NCI-H2171 treated with DMSO at 0.1 percent for 48 hours (cell line): ENCODE measurements at places on chromosomes 3 and 15.

GRCh38 chr3:136196064-136196400 is at the start of gene MSL2:
Gene MSL2 (minus strand): TSS chr3:136196335. CDS start chr3:136195113, 1,222 bp downstream.
- no peak for DNase-seq

DNA sequence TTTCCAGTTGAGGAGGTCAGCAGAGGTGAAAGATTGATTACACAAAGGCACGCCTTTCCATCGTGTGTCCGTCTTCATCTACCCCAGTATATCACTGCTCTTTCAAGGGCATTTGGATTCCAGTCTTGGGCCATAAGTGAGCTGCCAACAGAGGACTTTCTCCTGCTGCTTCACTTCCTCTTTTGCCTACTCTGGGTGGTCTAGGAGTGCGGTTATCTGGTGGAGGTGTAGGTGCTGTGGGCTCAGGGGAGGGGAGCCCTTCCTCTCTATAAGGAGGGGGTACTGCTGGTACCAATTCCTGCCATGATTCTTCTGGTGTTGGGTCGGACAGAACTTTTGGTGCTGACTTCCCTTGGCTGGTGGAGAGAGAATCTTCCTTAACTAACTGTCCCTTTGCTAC is 83.1 kb upstream of the VEPH1 start:
- DNase-seq, result no peak

DNA sequence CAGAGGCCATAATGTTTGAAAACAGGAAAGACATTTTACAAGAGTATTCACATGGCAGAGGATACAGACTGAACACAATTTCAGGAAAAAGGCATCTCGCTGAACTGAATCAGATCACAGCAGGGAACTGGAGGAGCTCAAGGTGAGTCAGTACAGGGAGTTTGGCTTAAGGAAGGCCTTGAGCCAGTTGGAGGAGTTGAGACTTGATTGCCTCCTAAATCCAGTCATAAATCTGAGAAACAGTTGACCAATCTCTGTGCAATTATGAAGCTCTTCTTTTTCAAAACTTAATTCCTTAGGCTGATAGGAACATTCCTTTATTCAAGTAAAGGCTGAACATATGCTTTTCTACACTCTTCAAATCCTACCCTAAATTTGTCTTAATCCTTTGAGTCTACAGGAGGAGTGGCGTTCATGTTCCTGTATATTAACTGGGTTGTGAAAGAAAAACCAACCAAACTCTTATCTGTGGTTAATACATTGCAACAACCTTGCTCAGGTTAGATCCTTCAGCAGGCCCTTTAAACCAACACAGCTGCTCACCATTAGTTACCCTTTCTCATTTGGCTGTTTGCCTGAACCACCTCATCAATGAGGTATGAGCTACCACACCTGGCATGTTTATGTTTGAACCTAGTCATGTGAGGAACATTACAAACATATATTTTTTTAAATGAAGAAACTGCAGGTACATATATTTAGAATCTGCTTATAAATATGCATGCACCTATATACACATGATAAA is 404.1 kb upstream of the ATP11B start:
- peak; percentile 88 for DNase-seq

GRCh38 chr3:119639494-119640350 is 20.7 kb downstream of the POPDC2 start:
- no peak for DNase-seq

DNA sequence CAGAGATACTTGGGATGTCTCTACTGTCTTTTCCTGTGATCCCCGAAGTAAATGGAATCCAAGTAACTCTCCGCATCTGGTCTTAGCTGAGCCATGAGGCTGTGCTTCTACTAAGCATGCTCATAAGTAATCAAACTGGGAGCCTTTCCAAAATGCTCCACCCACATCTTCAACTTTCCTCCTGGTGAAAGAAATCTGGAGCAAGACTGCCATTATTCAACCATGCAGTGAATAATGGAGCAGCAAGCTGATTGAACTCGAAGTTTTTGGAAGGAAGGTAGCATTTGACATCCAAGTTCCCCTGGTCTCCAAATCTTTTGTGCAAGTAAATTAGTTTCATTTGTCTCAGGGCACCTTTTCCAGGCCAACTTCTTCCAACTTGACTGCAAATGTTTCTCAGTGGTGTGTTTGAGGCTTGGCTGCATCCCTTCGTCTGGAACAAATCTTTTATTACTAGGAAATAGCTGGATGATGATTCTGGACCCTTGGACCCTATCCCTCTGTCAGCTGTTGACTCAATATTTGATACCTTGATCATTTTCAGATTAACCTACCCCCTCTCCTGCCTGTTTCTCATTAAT is 19.4 kb downstream of the GXYLT2 start:
- no peak for DNase-seq

- DNase-seq, result no peak
These were observed 7.9 kb downstream of the TNIK start for GRCh38 chr3:171452328-171452727.

DNA sequence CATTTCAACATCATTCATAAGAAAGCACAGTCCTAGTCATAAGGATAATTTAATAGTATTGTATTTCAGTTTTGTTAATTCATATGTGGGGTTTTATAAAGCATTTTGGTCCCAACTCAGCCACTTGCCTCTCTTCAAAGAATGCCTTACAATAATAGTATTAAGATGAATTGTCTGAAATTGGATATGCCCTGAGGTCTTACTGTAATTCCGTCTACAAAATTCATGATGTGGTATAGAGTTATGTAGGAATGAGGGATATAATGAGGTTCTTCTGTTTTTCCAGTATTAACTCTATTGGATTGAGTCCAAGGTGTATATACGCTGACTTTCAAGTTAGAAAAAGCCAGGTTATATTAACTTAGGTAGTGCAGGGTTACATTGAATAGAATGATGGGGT is 177.0 kb downstream of the GOLIM4 start:
- no peak for DNase-seq

DNA sequence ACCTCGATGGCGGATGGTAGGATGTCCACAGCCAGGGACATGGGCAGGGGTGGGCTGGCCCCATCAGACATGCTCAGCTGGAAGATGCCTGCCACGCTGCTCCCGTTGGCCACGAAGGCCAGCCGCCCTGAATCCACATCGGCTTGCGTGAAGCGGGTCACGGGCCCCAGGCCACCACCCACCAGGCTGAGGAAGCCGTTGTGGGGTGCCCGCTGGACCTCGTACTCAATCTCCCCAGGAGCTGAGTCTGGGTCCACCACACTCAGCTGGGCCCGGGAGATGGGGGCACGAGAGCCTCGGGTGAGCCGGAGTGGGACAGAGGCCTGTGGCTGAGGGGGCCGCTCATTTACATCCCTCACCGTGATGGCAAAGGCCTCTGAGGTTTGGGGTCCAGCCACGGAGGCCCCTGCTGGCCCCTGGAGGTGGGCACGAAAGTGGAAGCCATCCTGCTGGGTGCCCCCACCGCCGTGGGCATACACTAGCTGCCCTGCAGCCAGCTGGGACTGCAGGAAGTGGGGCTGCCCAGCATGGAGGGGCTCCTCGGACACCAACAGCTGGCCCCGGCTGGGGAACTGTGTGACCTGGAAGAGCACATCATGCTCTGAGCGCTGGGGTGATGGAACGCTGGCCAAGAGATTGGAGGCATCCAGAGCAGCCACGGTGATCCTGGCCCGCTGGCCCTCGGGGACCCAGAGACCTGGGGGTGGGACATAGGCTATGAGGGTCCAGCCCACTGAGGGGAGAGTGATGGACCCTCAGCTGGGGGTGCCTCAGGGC is 29.2 kb downstream of the SNX33 start:
- DNase-seq, result no peak

DNA sequence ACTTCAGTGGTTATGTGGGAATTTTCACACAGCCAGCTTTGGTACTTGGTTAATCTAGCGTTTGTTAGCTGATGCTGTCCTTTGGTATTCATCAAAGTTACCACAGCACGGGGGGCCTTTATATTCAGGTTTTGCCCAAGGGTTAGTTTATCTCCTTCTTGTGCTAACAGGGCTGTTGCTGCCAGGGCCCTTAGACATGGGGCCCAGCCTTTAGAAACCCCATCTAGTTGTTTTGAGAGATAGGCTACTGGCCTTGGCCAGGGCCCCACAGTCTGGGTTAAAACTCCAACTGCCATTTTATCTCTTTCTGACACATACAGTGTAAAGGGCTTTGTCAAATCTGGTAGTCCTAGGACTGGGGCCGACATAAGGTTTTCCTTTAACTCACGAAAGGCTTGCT is 7.5 kb upstream of the DNAAF4 start:
- no peak for DNase-seq

GRCh38 chr3:69500604-69501003 is 114.7 kb upstream of the FRMD4B start:
- no peak for DNase-seq

- DNase-seq, result no peak
These were observed 93.0 kb downstream of the NFKBIZ start for GRCh38 chr3:101942356-101942755.

GRCh38 chr15:101044625-101045235 is 125.6 kb downstream of the LRRK1 start:
- no peak for DNase-seq

GRCh38 chr3:183541738-183542137 is 13.8 kb downstream of the KLHL6 start:
- DNase-seq, result no peak

GRCh38 chr3:104032283-104032682 is 1334.4 kb upstream of the ALCAM start:
- no peak for DNase-seq

DNA sequence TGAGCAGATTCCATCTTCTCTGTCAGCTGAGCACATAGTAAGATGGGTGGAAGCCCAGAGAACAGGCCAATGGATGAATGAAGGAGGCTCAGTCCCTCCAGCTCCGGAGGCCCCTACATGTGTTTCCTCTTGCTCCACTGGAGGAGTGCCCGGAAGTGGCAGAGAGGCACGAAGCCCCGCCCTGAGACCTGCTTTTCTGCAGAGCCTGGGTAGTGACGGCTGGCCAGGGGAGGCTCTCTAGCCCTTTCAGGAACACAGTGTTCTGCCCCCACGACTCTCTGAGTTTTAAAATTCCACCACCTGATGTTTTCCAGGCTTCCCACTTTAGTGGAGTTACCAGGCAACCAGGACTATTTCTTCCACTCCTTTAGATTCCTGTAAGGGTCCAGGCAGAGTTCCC is 149.4 kb upstream of the SLC6A11 start:
- DNase-seq, result no peak

DNA sequence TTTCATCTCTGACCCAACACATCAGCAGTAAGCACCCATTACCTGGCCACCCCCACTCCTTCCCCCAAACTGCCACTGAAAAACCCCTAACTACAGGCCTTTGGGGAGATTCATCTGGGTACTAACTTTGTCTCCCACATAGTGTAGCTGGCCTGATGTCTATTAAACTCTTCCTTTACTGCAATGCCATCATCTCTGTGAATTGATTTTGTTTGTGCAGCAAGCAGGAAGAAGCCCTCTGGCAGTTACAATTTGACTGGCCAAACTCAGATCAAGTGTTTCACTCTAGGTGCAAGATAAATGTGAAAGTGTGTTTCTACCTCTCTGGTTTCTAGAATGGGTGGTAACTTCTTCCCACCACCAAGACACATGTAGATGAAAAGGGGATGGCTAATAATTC is 26.7 kb upstream of the OR5K4 start:
- no peak for DNase-seq

DNA sequence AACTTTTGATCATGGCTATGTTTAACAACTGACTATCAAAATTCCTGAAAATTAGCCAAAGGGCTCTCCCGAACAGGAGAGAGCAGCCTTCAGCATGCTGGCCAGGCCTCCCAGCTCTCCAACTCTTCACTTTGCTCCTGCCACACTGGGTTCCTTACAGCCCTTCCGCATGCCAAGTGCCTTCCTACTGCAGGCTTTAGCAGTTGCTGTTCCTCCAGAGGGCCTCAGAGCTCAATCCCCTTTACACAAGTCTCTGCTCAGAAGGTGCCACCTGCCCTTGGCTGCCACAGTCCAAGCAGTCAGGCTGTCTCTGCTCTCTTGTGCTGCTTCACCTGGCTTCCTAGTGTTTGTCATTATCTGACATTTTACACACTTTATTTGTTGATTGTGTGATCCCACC is 553.1 kb upstream of the PPP2R3A start:
- DNase-seq, result no peak

DNA sequence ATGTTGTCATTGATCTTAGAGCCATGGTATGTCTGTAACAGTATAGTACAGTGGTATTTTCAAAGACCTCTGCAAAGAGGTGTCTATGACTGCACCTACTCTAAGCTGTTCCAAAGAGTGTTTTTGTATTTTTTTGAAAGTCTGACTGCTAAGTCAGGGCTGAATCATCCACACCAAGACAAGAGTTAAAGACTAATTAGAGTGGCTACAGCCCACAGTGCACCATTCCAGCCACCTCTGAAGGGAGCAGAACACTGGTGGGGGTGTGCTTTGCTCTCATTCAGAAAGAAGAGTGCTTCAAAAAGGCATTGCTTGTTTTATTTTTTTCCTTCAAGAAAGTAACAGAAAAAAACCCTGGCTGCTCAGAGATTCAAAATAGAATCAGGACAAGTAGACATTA is 301.4 kb downstream of the GABRG3 start:
- no peak for DNase-seq

- no peak for DNase-seq
These were observed 61.8 kb downstream of the HACD2 start for GRCh38 chr3:123523023-123523412.

DNA sequence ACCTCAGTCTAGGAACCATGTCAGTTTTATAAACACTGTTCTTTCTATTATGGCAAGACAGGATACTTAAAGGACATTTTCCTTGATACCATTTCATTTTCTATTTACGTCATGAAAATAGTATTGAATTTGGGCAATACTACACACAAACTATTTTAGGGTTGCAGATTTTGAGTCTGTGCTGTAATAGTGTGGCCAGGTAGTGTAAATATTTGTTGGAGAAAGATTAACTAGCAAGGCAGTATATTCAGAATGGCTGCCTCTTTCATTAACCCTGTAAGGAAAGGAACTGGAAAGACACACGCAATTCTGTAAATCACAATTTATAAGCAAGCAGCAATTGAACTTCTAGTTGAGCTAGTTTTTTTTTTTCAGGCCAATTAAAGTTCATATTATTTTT is 2.0 kb downstream of the CTXND1 start:
- no peak for DNase-seq

DNA sequence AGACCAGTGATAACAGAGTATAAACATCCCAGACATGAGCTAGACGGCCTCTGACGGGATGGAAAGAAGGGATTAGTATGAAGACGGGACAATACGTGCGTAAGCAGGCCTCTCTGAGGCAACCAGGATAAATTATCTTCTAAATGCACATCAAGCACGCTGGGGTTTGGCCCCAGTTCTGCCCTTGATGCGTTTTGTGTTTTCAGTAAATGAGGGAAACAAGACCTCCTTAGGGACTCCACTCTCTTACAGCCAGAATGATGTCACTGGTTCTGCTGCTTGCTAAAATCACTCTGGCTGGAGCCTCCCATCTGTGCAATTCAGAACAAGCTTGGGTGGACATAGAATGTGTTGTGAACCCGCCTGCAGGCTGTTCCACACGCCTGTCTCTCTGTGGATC is 156.0 kb upstream of the MCTP2 start:
- peak; percentile 72 for DNase-seq
